ENCODE measurements at places on chromosomes 12 and 14.
A peak's percentile ranks its signal among the peaks of the same experiment; 100 is the strongest.

GRCh38 chr14:24674204-24674970 lies 40.4 kb upstream of the GZMB start:
- DNase-seq, result no peak

DNA sequence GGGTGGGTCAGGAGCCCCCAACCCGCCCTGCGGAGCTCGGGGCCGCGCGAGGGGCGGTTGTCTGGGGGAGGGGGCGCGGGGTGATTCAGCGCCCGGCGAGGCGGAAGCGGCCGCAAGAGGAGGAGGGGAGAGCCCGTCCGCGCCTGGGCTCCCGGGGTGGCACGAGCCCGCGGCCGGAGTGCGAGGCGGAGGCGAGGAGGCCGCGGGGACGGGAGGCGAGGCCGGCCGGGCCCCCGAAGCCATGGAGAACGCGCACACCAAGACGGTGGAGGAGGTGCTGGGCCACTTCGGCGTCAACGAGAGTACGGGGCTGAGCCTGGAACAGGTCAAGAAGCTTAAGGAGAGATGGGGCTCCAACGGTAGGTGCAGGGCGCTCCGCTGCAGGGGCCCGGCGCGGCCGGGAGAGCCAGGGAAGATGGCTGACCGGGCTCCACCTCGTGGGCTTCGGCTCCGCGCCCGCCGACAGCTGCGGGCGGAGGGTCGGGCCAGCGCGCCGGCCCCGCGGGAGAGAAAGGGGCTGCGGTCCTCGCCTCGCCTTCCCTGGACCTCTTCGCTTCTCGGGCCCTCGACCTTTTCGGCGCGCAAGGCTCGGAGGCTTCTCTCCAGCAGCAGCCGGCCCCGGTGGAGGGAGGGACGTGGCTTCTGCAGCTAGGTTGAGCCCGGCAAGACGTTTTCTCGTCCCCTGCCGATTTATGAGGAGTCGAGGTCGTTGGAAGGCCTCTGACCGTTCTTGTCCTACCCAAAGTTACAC lies 677 bp downstream of the ATP2A2 start:
- DNase-seq, result peak; percentile 30

- no peak for DNase-seq
Observed at GRCh38 chr14:92976268-92976667, 53.3 kb downstream of the CHGA start.

DNA sequence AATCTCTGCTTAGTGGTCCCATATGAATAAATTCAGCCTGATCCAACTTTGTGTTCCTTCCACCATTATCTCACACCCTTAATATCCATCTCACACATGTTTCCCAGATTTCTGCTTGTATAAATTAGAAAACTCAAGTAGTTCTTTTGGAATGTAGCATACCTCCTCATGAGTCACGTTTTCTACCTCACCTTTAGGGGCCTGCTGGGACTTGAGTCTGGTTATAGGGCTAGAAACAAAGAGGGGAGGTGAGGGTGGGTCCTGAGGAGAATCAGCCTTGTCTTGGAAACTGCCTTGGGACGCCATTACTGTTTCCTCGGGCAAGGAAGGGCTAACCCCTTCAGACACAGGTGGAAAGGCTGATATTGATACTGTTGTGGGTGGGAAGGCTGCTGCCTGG lies 51.1 kb downstream of the EMP1 start:
- DNase-seq, result no peak

DNA sequence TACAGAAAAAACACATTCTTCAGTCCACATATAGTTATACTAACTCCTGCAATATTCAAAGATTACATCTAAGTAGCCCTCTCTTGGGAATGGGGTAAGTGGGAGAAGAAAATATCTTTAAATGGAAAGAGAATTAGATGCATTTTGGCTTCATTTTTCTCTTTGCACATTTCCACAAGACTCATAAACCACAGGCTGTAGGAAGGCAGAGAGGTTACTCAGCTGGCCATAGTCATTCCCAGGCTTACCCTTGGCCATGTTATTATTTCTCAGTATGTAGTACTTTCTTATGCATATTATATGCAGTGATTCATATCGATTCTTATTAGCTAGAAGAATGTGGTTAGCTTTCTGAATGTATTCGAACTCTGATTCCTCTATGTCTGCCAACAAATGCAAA lies 92.2 kb downstream of the PTPRR start:
- no peak for DNase-seq

- no peak for DNase-seq
Observed at GRCh38 chr12:103470664-103471063, 25.1 kb downstream of the C12orf42 start.
